ENCODE measurements at places on chromosomes 4 and X. TPM values are rescaled to one million over a fixed set of nuclear protein-coding genes. Genes with fewer than 3 reads are reported as not detected.

Gene TBC1D9
- total RNA-seq: 18.8 TPM

Gene SPRY1
- 1.5 TPM for total RNA-seq

DNA sequence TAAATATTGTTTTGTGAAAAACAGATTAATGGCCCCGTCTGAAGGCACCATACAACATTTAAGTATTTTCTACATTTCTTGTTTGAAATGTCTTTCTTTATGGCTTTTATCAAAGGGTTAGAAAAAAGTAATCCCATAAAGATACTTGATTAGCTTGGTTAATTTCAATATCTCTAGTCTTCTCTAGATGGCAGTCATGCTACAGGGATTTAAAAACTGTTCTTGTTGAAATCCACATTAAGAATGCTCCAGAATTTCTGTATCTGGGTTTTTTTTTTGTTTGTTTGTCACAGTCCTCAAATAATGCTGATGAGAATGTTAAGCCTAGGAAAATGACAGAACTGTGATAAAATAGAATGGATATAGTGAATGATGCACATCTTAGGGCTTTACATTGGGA, 109.0 kb upstream of the AADAT start:
- no peaks in the 10 kb centered on the region for H3K27me3 ChIP-seq
- H3K27ac ChIP-seq: no peak overlapping the region
- no peaks in the 10 kb centered on the region for H3K4me1 ChIP-seq

GRCh38 chrX:39152106-39152649, 350.9 kb downstream of the MID1IP1 start:
- H3K4me1 ChIP-seq: no peaks in the 10 kb centered on the region
- H3K27ac ChIP-seq: no peak overlapping the region
- H3K27me3 ChIP-seq: peaks cover 2% of the 10 kb centered on the region
- DNase-seq: no peak

Gene GAB1
- 9.0 TPM for total RNA-seq

Measured in HFFc6 (cell line).